Right ventricle myocardium inferior (tissue), 1 donor: ENCODE measurements at places on chromosomes 11 and 22. TPM values are rescaled to one million over a fixed set of nuclear protein-coding genes. Genes with fewer than 3 reads are reported as not detected.
A peak's percentile ranks its signal among the peaks of the same experiment; 100 is the strongest.

GRCh38 chr22:45684169-45684568 lies 12.5 kb downstream of the ATXN10 start:
- DNase-seq, result no peak

- DNase-seq, result no peak
These were observed 24.4 kb upstream of the PAMR1 start for GRCh38 chr11:35549787-35550186.

DNA sequence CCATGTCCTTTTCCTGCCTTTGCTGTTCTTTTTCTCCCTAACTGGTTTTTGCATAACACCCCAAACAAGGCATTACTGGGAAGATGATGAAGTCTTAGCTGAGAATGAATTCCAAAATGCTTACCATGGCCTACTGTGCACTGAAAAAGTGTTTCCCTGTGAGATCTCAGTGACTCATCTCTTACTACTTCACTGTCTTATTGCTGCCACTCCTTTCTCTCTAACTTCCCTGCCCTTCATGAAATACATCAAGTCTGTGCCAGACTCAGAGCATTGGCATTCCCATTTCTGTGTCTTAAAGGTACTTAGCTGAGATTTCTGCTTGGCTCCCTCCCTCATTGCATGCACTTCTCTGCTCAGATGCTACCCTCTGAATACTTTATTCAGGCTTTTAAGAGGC lies 49.1 kb upstream of the MUC15 start:
- no peak for DNase-seq

DNA sequence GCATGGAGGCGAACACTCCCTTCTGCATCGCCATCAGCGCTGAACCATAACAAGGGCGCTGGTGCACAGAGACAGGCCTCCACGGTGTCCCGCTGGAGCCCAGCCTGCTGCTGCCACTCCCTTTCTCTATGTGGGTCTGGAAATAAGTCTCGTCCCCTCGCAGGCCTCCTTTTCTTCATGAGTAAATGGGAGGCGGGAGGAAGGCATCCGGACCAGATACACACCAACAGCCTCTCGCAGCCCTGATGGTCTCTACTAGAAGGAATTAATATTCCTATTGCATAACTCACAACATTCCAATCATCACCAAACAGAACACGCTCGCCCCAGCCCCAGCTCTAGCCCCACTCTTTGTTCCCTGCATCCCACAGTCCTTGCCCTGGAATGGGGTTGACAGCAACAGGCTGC lies 14.9 kb downstream of the RASD2 start:
- DNase-seq, result no peak

DNA sequence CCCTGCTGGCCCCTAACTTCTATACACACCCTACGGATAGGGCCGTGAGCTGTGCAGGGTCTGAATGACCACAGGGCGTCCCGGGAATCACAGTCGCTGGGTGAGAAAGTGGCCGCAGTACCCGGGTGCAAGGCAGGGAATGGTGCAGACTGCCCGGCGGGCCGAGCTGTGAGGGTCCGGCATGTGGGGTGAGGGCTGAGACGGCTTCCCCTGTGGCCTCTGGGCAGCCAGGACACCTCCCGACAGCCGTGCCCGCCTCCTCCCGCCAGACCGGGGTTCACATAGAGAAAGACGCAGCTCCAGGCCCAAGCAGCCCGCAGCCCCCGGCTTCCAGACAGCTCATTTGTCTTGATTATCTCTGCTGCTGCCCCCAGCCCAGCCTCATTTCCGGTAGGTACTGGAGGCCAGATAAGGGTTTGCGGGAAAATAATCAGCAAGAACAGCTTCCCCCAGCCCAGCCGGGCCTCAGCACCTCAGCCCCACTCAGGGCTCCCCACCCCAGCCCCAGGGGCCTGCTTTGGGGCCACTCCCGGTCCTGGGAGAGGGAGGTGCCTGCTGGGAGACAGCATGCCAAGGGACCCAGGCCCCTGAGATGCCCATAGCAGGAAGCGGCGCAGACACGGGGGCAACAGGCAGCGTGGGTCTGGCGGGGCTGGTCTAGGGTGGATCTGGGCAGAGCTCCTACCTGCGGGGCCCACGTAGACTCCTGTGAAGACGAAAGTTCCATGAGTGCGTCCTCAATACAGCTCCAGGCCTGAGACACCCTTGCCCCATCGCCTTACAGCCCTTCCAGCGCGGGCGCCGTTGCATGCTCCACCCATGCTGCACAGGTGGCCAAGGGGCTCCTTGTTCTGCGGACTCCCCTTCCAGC lies 123.1 kb downstream of the BRD1 start:
- DNase-seq, result no peak

KDELR3 gene
- total RNA-seq, result 4.4 TPM

MRGPRX3 gene
- not detected for total RNA-seq

DNA sequence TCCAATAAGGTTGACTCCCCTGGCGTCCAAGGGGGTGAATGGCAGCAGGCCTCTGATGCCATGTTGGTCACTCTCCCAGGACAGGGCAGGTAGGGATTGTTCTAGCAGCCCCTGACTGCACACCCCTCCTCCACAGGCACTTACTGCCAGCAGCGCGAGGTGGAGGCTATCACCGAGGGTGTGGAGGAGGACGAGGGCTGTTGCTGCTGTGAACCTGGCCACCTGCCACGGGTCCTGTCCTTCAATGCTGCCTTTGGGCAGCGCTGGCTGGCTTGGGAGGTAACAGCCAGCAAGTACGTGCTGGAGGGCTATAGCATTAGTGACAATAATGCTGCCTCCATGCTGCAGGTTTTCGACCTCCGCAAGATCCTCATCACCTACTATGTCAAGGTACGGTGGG lies 7.7 kb upstream of the SIPA1 start:
- DNase-seq, result no peak

DNA sequence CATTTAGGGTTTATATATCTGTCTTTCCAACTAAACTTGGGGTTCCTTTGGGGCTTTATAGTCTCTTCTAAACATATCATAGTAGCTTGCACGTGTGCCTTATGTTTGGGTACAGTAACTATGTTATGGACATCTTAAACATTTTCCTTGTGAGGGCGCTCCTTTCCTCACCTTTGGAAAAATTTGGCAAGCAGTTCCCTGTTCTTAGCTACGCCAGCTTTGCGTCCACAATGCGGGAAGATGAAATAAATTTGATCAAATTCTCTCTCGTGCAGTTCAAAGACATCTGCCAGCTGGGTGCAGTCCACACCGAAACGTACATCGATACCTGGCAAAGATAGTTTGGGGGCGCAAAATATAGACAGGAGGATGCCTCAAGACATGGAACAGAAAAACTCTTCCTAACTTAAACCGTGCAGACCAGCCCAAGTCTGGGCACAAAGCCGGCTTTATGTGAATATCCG lies 548 bp downstream of the FDXACB1 start:
- no peak for DNase-seq

GRCh38 chr22:47110817-47111443 lies 348.5 kb downstream of the TBC1D22A start:
- no peak for DNase-seq

DNA sequence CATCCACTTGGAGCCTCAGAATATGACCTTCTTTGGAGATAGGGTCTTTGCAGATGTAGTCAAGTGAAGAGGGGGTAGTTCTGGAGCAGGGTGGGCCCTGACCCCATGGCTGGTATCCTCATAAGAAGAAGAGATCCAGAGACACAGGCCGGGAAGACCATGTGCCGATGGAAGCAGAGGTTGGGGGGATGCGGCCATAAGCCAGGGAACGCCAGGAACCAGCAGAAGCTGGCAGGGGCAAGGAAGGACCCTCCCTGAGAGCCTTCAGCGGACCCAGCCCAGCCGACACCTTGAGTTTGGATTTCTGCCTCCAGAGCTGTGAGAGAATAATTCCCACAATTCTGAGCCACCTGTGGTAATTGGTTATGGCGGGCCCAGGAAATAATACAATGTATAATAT lies 26.1 kb upstream of the SMIM38 start:
- DNase-seq, result no peak

DNA sequence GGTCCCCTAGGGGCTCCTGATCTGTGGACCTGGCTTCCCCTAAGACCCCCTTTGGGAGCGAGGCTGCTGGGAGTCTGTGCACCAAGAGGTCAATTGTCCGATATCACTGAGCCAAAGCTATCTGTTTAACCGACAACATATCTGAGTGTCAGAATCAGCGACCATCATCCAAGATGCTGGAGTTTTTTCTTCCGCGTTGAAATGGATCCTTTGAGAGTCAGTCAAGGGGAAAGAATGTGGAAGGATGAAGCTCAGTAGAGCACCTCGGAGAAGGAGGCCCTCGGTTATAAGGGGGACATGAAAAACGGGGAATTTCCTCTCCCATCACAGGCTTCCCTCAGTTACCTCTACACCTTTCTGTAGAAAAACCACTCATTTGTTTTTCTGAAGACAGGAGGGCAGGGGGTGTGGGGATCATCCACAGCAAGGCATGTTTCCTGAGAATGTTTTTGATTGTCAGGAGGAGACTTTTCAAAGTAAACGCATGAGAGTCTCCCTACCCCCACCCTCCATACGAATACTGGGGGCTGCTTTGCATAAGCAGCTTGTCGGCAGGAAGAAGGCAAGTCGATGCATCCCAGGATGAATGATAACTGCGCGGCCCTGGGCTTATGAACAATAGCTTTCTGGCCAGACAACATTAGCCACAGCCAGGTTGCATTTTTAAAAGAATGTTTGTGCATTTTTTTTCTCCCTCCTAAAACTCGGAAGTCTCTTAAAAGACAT lies 37.7 kb upstream of the CCND1 start:
- no peak for DNase-seq

GRCh38 chr11:73151416-73151815 lies 9.3 kb upstream of the FCHSD2 start:
- no peak for DNase-seq

- DNase-seq, result no peak
These were observed 15.2 kb upstream of the MMP7 start for GRCh38 chr11:102545701-102546100.

SESN3 gene
- 6.0 TPM for total RNA-seq

DNA sequence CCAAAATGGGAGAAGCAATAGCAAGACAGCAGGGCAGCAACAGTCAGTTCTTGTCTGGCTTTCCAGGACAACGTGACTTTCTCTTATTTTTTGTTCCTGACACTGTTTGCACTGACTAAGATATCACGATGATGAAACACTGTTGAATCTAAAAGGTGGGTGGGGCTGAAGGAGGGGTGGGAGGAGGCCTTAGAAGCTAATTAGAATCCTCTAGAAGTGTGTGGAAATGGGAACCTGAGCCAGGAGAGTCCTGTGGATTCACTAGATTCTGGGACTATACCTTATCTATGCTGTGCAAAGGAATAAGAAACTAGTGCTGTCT lies 300.3 kb downstream of the ST3GAL4 start:
- no peak for DNase-seq

GRCh38 chr11:12724301-12725054 lies 50.3 kb downstream of the TEAD1 start:
- peak; percentile 73 for DNase-seq

GRCh38 chr11:78000193-78000592 lies 5.7 kb upstream of the INTS4 start:
- DNase-seq, result no peak

CD3G gene
- 0.78 TPM for total RNA-seq

FDX1 gene
- total RNA-seq, result 22.5 TPM
